ENCODE measurements at places on chromosomes 6 and 20.
A peak's percentile ranks its signal among the peaks of the same experiment; 100 is the strongest.

DNA sequence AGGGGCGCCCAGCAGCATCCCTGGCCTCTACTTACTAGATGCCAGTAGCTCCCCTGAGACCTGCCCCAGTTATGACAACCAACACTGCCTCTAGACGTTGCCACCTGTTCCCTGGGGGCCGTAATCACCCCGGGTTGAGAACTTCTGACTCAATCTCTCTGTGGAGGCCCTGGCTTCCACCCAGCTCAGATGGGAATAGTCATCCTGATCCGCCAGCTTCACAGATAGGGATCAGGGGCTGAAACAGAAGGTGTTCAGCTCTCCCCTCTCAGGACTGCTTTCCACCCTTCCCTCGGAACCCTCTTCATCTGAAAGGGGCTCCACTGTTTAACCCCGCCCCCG is 3.3 kb downstream of the CAPN11 start:
- no peak for DNase-seq

- DNase-seq, result peak; percentile 71
Measured at GRCh38 chr6:69584913-69585729, 211.7 kb downstream of the LMBRD1 start.

DNA sequence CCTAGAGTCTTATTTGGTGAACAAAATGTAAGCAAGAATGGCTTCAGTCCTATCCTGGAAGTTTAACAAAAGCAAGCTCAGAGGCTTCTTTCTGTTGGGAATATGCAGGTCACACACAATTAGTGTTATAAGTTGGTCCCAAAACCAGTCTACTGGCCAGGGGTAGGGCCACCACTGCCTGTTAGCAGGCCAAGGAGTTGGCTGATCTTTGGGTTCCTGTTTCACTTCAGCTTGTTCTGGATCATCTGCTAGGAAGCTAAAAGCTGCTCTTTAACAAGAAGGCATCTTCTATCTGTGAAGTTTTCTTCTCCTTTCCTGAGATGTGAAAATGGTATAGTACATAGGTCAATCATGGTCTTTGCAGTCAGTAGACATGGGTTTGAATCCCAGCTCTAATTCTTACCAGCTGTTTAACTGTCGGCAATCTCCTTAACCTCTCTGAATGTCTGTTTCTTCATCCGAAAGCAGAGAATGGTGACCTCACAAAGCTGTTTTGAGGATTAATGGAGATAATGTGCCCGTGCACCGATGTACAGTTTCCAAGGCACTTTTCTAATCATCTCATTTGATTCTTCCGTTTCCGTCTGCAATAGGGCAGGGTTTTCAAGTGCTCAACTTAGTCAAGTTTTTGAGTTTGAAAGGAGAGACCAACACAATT is 271.2 kb upstream of the TAB2 start:
- DNase-seq, result no peak

DNA sequence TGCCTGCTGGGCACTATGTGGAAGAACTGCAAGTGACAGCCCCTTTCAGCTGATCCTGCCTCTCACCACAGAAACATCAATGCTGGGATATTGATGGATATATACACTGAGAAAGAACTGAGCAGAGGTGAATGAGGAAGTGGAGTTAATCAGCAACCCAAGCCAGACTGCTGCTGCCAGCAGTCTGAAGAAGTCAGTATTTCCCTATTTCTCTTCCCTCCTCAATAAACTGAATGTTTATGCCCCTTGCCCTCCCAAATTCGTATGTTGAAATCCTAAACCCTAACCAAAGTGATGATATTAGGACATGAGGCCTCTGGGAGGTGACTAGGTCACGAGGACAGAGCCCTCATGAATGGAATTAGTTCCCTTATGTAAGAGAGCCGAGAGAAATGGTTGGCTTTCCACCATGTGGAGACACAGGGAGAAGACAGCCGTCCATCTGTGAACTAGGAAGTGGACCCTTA is 76.3 kb downstream of the CDK19 start:
- no peak for DNase-seq

GRCh38 chr6:166078294-166078693 is 89.4 kb downstream of the TBXT start:
- no peak for DNase-seq

DNA sequence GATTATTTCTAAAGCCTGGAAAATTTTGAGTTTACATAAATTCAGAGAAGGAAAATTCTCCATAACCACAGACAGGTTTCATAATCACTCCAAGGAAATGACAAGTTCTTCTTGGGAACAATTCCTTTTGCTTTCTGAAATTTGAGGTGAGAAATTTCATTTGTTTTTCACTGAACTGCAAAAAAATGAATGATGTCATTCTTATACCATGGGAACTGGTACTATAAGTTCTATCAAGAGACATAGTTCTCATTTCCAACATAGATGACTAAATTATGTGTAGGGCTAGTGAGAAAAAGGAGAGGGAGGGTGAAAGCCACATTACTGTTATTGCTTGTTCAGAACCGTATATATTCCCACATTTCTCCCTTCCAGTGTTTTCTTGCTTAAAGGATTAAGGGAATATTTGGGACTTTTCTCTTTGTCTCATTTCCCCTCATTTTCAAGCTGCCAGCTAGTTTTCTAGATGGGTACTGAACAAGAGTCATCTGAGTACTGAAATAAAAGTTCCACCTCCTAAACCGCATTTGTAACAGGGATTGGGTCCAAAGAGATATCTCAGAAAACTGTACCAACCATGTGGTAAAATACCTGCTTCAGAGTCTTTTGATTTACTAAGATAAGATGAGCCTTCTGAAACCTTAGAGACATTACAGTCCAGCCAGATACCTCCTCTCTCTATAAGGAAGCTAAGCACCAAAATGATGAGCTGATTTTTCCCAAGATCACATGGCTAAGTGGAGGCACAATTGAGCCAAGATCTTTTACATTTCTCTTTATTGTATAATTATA is 144.3 kb upstream of the PRDM1 start:
- DNase-seq, result no peak

DNA sequence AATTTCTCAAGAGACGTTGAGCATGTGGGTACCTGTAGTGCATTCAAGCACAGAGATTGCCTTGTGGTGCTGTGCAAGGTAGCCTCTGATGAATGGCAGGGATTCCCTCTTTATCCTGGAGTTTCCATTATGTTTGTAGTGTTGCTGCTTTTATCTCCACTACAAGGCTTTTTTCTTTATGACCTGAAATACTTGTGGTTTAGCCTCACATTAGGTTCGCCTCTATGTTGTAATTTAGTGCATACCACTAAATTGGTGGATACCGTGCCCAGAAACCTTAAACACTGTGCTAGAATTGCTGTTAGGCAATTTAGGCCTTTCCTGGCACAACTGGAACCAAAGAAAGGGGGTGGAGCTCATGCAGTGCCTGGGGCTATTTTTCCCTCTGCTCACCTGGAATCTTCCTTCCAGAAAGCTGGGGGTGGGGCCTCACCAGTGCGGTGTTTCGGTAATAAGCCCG is 76.8 kb downstream of the NCOA7 start:
- no peak for DNase-seq

- no peak for DNase-seq
Measured at GRCh38 chr6:31490115-31490873, 7.7 kb upstream of the MICB start.

DNA sequence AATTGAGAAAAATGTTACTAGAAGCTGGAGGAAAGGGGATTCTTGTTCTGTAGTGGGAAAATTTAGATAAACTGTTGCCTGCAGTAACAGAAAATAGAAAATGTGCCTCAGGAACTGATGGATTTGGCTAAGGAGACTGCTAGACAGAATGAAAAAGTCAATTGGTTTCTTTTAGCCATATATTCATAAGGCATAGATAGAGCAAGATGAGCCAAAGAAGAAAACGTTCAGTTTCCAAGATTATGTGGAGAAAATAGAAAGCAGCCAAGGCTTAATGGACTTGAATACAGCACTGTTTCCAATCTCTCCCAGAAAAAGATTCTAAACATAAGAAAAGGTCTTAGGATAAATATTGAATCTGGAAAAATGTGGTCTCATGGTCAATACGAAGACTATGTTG is 115.1 kb upstream of the TCF21 start:
- DNase-seq, result no peak

DNA sequence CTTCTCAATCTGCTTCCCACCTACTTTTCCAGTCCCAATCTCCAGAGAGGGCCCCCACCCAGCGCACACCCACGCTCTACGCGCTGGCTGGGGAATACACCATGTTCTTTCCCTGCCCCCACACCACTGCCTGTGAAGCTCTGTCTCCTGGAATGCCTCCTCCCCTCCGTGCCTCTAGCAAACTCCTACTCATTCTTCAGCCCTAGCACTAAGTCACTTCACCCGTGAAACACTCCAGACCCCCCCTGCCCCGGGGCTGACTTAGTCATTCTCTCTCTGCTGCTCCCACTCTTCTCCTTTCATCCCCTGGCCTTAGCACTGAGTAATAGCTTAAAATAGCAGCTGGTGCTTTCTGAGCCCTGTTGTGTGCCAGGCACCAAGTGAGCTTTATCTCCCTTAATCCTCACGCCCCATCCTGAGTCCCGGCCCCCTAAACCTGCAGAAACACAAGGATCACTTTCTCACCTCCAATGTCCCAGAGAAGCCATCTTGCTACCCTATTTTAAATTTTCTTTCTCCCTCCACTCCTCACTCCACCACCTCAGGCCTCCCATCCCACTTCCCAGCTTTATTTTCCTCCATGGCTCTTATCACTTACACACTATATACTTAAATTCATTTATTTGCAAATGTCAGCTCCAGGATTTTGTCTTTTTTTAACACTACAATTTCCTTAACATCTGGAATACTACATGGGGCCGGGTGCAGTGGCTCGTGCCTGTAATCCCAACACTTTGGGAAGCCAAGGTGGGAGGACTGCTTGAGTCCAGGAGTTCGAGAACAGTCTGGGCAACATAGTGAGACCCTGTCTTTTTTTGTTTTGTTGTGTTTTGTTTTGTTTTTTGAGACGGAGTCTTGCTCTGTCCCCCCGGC is 6.3 kb upstream of the PARD6B start:
- DNase-seq, result no peak

DNA sequence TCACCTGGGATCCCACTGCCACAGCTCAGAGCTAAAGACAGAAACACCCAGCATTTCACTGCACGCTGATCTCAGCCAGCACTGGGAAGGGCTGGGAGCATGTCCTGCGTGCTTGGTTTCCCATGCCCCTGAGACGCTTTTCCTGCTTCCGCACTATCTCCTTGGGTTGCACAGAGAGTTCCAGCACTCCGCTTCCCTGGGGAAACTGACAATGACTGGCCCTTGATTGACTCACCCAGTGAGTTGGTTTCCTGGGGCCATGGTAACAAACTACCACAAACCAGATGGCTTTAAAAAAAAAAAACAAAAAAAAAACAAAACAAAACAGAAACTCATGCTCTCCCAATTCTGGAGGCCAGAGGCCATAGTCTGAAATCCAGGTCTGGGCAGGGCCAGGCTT is 14.8 kb upstream of the MAS1L start:
- no peak for DNase-seq

- DNase-seq, result no peak
Measured at GRCh38 chr6:135145063-135145800, 35.9 kb upstream of the MYB start.

DNA sequence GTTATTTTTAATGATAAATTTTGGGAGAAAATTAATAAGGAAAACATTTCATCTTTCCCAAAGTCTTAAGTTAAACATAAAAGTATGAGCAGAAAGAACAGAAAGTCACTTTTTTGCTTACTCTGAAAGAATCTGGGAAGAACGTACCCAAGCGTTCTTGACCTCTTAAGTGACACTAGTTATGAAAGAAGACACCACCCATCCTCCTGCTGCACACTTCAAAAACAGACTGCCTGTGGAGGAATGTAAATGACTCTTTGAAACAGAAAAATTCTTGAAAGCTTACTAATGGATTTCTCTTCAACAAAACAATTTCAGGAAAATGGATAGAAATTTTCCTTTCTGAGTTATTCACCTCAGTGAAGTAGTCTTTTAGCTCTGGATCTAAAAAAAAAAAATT is 227.7 kb downstream of the MEI4 start:
- DNase-seq, result no peak

DNA sequence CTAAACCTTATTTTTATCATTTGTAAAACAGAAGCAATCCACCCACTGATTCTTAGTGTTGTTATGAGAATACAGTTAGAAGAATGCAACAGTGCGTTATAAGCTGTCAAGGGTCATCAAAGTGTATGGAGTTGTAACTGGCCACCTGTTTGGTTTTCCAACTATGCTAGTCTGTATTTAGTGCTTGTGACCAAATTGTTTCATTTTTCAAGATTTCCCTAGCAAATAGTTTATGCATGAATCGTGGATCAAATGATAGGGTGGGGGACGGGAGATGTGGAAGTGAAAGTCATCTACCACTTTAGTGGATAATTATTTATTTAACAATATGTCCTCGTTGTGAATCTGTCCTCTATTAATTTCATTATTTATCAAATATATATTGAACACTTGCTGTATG is 175.4 kb upstream of the HDDC2 start:
- no peak for DNase-seq

GRCh38 chr6:73525546-73526330 is 4.9 kb upstream of the EEF1A1 start:
- DNase-seq, result no peak

DNA sequence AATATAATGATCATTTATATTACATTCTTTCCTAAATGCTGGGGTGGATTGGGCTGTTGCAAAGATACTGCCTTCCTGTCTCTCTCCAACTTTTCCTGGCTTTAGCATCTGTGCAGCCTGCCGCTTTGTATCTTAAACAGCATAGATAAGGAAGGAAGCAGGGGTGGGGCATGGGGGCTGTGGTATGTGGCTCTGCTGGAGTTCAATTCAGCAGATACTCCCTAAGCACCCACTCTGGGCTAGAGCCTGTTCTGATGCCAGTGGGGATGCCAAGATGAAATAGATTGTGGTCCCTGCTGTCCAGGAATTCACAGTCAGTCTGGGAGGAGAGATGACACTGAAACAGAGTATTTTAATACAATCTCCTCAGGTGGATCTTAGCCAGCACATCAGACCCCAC is 56.8 kb downstream of the EIF2S2 start:
- DNase-seq, result no peak

DNA sequence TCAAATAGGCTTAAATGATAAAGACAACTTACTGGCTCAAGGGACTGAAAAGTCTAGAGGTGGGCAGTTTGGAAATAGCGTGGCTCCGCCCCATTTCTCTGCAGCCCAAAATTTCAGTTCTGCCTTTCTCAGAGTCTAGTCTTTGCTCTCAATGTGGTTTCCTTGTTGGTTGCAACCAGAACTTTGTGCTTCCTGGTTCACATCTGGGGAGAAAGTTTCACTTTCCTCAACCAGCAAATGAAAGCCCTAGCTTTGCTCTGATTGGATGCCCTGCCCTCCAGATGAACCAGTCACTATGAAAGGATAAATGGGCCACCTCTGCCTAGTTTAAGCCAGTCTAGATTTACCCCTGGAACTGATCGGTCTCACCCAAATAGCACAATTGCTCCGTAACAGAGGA is 14.9 kb downstream of the SYCP2L start:
- DNase-seq, result no peak
